ENCODE measurements at places on chromosomes 12 and 14. TPM values are rescaled to one million over a fixed set of nuclear protein-coding genes. Genes with fewer than 3 reads are reported as not detected.

The GLS2 gene
- total RNA-seq, result 1.2 TPM

The OAS2 gene
- 7.0 TPM for total RNA-seq

The EFS gene
- total RNA-seq, result 0.98 TPM

The FAM186B gene
- 0.39 TPM for total RNA-seq

The MUCL1 gene
- not detected for total RNA-seq

The SOAT2 gene
- not detected for total RNA-seq

The SPTB gene
- 0.51 TPM for total RNA-seq

The PIK3C2G gene
- 0.32 TPM for total RNA-seq

The TAS2R7 gene
- total RNA-seq, result not detected

The GDF3 gene
- not detected for total RNA-seq

The INHBE gene
- not detected for total RNA-seq

The AKAP5 gene
- total RNA-seq, result 7.4 TPM

The RAPGEF3 gene
- 15.6 TPM for total RNA-seq

The GARIN6 gene
- not detected for total RNA-seq

The PRB2 gene
- total RNA-seq, result not detected

Data from mucosa of descending colon (tissue), 3 donors.